ENCODE measurements at places on chromosomes 5 and 9.

DNA sequence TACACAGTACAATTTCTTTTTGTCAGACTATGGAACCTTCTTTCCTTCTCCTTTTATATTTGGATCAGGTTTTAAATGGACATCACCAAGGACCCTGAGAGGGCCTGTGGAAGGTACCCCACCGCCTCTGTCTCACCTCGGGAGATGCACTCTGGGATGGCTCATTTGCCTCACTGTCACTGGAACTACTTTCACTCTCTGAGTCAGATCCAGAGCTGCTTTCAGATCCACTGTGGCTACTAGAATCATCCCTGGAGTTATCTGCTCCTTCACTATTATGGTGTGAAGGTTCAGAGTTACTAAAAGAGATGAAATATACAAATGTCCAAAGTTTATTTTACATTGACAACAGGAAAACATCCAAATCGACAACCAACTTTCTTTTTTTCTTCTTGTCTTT, 24.6 kb downstream of the LEAP2 start:
- no peak for DNase-seq

- DNase-seq = no peak
Observed at GRCh38 chr9:124831642-124832364, 21.5 kb upstream of the WDR38 start.

- peak; percentile 13 for DNase-seq
Observed at GRCh38 chr5:156913719-156914370, 49.2 kb downstream of the TIMD4 start.

GRCh38 chr9:97425973-97426336, 14.1 kb downstream of the TDRD7 start:
- no peak for DNase-seq

DNA sequence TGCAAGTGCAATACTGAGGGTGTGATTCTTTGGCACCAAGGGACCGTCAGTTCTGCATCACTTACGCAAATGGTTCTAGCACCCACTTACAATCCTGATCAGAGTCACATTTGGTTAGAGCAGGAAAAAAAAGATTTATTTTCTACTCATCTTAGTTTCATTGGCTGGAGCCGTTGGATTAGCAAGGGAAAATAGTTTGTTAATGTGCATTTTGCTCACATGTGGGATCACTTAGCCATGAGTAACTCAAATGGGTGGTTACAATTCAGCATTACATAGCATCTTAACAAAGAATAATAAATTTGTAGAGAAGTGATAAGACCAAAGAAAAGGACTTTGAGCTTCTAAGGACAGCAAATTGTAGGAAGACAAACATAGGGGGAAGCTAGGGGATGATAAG, 216.9 kb downstream of the AUH start:
- DNase-seq = no peak

DNA sequence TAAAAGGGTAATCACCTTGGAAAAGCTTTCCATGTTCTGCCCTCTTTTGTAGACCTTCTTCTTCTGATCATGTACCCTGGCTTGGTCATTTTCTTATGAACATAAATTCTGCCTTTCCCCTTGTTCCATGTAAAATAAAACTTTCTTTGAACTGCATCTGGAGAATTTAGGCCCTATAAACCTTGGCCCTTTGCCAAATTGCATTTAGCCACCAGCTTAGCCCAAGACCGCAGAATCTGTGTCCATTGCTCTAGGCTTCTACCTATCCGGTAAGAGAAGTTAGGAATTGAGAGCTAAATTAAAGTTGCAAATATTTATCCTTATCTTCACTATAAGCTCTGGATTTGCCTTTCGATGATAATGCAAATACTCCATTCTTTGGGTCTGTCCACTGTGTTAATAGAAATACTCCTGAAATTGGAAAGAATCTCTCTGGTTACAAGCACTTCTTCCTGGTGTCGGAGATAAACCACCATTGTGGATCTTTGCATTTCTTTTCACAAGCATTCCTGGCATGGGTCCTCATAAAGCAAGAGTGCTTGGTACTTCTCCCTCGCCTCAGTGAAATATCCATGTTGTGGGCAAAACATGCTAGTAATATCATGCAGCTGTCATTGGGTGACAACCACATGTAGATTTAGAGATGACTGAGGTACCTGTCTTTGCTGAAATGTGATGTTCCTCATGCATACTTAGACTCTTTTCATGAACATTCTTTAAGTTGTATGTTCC, 698.0 kb upstream of the WWC1 start:
- no peak for DNase-seq

DNA sequence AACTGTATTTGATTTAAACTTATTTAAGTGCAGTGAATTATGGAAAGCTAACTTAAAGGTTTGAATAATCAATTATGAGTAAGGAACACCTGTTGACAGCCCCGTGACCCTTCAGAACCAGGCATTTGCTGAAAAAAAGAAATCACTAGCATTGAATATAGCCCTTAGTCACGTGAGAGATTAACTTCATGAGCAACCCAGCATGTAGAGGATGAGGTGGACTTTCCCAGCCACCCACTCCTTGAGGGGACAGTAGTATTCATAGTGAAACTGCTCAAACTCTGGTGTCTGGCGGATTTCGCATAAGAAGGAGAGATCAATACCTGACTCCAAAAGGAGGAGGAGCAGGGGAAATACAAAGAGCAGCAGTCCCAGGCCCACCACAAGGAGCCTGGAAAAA, 184.8 kb upstream of the RASEF start:
- DNase-seq = no peak

GRCh38 chr9:125995006-125995405, 247.8 kb downstream of the PBX3 start:
- no peak for DNase-seq

DNA sequence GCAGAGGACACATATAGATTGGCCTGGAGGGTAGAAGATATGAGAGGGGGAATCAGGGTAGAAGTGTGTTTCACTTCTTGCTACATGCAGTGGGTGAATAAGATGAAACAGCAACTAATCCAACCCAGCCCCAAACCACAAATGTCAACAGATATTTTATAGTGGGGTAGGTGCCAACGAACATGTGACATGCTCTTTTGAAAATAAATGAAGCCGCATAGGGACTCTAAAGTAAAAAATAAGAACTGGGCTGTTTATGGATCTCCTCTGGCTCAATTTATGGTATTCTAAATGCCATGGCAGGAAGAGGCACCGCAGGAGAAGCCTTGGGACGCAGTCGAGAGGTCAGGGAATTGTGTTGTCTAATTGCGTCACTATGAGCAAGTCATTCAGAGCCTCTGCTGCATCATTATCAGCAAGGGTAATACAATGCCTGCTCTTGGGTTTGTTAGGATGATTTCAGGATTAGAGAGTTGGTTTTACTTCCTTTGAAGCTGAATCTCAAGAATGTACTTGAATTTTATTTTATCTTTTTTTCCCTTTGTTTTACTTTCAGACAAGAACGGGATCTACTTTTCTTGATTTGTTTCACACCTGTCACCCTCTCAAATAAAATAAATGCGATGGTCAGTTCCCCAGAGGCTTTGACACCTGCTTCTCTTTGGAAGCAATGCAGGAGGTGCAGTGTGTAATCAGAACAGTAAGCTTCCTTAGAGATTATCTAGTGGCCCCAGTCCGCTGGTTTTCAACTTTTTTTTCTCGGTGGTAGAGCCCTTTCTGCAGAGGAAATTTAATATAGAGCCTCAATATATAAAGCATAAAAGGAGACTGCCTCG, 375.6 kb upstream of the CLINT1 start:
- DNase-seq = peak; percentile 48

- DNase-seq = no peak
Observed at GRCh38 chr5:1752881-1753280, 46.8 kb downstream of the MRPL36 start.

DNA sequence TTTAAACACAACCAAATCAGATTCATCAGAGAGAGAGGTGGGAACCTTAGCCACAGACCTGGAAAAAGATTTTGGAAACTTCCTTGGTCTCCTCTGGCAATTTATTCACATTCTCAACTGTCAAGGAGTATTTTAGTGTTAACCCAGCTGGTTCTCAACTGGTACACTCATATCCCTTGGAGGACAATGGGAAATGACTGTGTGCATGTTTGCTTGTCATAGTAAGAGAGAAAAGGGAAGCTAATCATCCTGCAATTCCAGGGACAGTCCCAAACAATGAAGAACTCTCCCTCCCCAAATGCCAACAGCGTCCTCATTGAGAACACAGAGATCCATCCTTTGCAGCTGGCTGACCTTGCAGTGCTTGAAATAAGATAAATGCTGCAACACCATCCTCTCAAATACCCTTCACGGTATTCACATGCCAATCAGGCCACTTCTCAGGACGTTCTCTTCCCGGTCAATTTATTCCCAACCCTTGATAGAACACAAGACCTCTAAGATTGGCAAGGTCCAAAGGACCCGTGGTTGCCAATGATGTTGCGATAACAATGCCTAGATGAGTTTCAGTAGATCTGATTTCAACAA, 75.5 kb downstream of the EPB41L4B start:
- DNase-seq = no peak

GRCh38 chr5:15106530-15107283, 235.1 kb upstream of the ANKH start:
- no peak for DNase-seq

DNA sequence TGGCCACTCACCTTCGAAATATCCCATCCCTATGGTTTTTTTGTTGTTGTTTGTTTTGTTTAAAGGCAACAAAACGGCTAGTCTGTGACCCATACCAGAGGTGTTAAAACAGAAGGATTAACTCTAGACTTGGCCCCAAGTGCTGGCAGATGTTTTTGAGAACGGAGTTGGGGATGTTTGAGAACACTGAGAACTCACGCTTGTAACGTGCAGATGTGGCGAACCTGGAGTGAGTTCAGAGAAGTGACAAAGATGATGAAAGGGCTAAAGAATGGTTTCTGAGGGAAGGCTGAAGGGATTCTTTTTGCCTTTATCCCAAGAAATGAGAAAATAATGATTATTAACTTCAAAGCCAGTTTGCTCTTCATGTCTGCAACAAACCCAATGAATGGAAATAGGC, 286.5 kb downstream of the ZNF608 start:
- no peak for DNase-seq

DNA sequence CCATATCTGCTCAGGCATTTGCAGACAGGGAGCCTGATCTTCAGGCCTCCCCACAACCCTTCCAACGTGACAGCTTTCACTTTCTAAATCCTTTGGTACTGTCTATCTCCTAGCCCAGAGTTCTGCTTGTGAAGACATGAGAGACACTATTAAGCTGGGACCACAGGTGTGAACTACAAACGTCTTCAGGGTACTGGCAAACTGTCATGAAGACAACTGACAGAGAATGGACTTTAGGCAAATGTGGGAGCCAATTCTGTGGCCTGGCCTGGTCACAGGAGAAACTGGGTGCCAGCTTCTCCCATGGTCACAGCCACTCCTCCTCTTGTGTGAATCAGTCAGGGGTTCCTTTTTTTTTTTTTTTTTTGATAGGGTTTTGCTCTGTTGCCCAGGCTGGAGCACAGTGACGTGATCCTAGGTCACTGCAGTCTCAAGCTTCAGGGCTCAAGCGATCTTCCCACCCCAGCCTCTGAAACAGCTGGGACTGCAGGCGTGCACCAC, 10.4 kb downstream of the TRIM14 start:
- DNase-seq = no peak

- no peak for DNase-seq
Observed at GRCh38 chr5:95617057-95617456, 2.8 kb upstream of the GPR150 start.

DNA sequence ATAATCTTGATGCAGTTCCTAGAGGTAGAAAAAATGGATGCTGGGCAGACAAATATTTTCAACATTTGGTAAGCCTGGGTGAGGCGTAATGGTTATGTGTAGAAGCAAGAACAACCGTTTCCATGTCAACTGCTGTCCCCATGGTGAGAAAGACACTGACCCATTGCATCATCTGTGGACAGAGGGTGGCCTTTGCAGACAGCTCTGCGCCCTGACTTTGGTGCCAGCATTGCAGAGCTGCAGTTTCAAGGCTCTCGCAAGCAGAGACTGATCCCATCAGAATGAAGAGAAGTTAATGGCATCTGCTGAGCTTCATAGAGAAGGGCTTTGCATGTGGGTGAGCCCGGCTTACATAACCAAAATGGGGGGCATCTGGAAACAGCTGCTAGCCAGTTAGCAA, 179.0 kb upstream of the ADRA1B start:
- DNase-seq = no peak

- no peak for DNase-seq
Observed at GRCh38 chr9:19922476-19923118, 133.8 kb upstream of the SLC24A2 start.

DNA sequence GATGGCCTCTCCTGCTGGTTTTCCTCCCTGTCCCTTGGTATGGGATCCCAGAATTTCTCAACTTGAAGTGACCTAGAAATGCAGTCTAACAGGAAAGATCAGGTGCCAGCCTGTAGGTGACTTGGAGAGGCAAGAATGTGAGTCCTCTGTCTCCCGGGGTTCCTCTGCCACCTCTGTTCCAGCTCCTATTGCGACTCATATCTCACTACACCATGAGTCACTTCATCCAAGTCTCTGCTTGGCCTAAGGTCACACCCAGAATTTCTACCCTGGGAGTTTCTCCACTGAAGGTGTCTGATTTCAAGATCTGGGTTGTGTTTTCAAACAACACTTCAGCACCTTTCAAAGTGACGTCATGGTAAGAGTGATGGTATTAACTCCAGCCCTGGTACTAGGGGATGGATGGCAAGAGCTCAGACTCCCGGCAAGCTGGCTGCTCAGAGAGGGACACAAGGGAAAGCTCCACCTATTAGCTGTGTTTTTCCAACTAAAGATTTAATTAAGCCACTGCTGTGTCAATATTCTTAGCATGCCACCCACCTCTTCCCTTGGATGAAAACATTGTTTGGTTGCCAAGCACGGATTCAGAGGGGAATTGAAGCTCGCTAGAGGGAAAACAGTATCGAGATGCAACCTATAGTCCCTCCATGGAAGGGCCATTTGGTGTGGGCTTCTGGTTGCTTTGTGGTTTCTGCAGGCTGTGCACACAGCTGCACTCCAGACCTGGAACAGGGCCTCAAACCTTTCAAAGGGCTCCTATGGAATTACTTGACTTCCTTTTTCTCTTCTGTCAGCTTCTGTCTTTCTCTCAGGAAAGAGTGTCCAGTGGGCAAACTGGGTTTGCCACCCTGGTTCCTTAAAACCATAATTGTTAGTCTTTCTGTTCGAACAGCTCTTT, 205.7 kb downstream of the GAS1 start:
- no peak for DNase-seq

- DNase-seq = no peak
Observed at GRCh38 chr5:132886064-132886823, 12.8 kb downstream of the LEAP2 start.

DNA sequence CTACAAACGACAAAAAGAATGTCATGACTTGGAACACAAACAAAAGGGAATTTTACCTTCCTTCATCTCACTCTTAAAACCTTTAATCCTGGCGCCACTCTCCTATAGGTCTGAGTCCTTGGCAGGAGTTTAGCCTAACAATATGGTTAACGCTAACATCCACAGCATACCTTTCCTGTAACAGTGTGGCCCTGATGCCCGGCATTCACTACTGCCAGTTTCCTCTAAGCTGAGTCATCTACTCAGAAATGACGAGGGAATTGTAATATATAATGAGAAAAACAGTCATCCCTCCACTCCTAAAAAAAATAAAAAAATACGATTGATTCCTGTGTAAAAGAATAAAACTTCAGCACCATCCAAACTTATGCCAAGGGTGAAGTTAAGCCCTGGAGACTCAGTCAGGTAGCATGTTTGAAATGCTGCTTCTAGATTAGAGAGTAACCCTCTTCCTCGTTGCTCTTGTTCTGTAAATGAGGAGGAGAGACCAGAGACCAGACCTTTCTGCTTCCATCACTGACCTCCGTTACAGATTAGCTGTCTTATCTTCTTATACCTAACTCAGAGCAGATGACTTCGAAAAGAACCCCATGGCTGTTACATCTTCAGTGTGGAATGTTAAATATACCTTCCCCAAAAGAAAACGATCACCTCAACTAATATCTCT, 37.4 kb downstream of the CCDC125 start:
- no peak for DNase-seq

GRCh38 chr9:131925677-131926177, 153.9 kb downstream of the MED27 start:
- DNase-seq = no peak
